ENCODE measurements at places on chromosomes 7 and 10.

- DNase-seq = no peak
Measured at GRCh38 chr7:8378349-8379019, 54.9 kb upstream of the NXPH1 start.

DNA sequence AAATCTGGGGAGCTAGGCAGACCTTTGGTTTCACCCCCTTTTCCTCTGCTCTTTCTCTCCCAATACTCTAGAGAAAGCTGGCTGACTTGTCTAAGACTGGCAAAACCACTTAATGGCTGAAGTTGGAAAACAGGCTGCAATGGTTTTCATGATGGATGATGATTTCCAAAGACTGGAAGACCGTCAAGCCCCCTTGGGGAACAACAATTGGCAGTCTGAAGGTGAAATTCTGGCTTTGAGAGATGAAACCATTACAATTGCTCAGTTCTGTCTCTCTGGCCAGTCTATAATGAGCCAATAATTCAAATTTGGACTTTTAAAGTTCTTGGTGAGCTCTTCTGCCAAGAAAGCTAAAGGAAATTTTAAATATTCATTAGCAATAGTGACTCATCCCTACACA is 680.5 kb downstream of the PARD3 start:
- DNase-seq = no peak

GRCh38 chr10:44471410-44471809 is 86.5 kb upstream of the CXCL12 start:
- no peak for DNase-seq

DNA sequence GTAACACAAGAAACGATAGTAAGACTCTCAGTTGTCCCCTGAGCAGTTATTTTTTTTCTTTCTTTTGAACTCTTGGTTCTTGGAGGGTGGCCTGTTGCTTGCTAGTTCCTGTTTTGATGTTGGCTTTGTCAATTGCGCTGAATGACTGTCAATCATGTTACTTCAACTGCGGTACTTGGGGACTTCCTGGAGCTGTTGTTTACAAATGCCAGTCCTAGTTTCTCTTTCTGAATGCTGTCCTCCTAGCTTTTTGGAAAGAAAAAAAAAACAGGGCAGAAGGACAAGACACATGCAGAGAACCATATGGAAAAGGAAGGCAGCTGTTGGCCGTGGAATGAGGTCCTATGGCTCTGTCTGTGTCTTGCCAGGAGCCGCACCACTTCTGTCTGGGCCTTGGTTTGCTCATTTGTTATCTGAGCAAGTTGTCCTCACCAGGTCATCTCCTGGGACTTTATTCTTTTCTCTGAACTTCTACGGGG is 7.0 kb upstream of the PDCD4 start:
- DNase-seq = no peak

DNA sequence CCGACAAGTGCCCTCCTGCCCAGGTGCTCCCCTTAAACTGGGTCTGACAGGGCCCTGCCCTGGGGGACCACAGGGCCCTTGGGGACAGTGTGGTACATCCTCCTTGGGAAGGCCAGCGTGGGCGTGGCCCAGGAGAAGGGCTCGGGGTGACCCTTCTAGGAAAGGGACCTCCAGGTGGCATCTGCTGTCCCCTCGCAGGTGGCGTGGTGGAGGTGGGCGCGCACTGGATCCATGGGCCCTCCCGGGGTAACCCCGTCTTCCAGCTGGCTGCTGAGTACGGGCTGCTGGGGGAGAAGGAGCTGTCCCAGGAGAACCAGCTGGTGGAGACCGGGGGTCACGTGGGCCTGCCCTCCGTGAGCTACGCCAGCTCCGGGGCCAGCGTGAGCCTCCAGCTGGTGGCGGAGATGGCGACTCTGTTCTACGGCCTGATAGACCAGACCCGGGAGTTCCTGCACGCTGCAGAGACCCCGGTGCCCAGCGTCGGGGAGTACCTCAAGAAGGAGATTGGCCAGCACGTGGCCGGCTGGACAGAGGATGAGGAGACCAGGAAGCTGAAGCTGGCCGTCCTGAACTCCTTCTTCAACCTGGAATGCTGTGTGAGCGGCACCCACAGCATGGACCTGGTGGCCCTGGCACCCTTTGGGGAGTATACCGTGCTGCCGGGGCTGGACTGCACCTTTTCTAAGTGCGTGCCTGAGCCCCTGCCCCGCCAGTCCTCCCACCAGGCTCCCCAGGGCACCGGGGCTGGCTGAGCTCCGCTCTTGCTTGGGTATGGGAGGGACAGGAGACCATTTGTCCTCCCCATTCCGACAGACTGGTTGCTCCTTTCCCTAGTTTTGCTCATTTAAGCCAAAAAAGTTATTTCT is 972 bp downstream of the PAOX start:
- no peak for DNase-seq

DNA sequence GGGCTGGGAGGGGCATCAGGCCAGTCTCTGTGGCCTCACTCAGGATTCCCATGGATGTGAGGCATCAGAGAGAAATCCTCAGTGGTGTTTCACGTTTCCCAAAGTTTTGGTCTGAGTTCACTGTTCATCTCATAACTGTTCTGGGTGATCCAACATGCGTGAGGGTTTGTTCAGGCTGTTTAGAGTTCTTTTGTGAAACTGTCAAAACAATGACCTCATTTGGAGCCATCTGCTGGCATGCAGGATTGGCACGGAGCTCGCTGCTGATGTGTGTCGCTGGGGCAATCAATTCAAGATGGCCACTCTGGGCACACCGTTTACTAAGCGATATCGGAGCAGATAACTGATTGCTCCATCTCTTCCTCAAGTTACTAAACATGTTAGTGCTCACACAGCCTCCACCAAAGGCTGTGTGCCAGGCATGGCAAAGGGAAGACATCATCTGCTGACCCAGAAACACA is 365.6 kb downstream of the WDR11 start:
- DNase-seq = no peak

GRCh38 chr7:77416621-77417371 is 647 bp upstream of the GSAP start:
- no peak for DNase-seq

GRCh38 chr10:25934621-25935139 is 651 bp downstream of the MYO3A start:
- DNase-seq = peak; percentile 25
